ENCODE measurements at places on chromosomes 5 and 9. TPM values are rescaled to one million over a fixed set of nuclear protein-coding genes. Genes with fewer than 3 reads are reported as not detected.

DNA sequence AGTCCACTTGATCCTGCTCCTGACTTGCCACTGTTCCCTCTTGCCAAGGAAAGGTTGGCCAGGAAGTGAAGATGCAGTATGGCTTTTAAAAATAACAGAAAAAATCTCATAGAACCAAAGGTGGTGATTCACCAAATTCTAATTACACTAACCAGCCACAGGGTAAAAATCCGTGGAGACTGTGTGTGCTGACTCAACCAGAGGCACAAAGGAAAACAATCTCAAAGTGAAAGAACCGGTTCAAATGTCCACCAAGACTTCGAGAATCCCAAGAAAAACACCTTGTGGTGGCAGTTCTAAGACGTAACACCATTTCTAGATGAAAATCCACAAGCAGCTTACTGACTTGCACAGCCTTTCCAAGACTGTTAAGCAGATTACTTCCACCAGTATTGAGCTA, 279.1 kb downstream of the TLE1 start:
- DNase-seq, result no peak

- DNase-seq, result no peak
Observed at GRCh38 chr9:16771356-16771755, 99.1 kb downstream of the BNC2 start.

Gene LHX3
- not detected for polyA plus RNA-seq

- no peak for DNase-seq
Observed at GRCh38 chr5:157108976-157109375, at the start of gene HAVCR2. Gene HAVCR2, minus strand, starts transcription at chr5:157109044. Its CDS starts 61 bp downstream, at chr5:157108983.

GRCh38 chr5:72441094-72441723, 66.0 kb downstream of the ZNF366 start:
- DNase-seq, result no peak

Gene DCTN4
- 73.5 TPM for polyA plus RNA-seq
